ENCODE measurements at places on chromosomes 7 and 10. TPM values are rescaled to one million over a fixed set of nuclear protein-coding genes. Genes with fewer than 3 reads are reported as not detected.

- peaks cover 9% of the 10 kb centered on the region for H3K4me1 ChIP-seq
- no peaks in the 10 kb centered on the region for H3K36me3 ChIP-seq
- DNase-seq, result no peak
- no peaks in the 10 kb centered on the region for H3K27me3 ChIP-seq
- no peak overlapping the region for H3K4me3 ChIP-seq
- no peak overlapping the region for H3K27ac ChIP-seq
Measured at GRCh38 chr7:105719395-105719794, 138.1 kb upstream of the EFCAB10 start.

- no peak for DNase-seq
- H3K27me3 ChIP-seq, result no peaks in the 10 kb centered on the region
- no peaks in the 10 kb centered on the region for H3K36me3 ChIP-seq
- no peak overlapping the region for H3K4me3 ChIP-seq
- no peak overlapping the region for H3K27ac ChIP-seq
Measured at GRCh38 chr7:36034020-36034419, 119.0 kb upstream of the EEPD1 start.

- H3K27me3 ChIP-seq, result no peaks in the 10 kb centered on the region
- no peaks in the 10 kb centered on the region for H3K36me3 ChIP-seq
- no peaks in the 10 kb centered on the region for H3K4me1 ChIP-seq
- H3K27ac ChIP-seq, result no peak overlapping the region
- no peak overlapping the region for H3K4me3 ChIP-seq
- DNase-seq, result no peak
Measured at GRCh38 chr7:107833684-107834106, 30.7 kb upstream of the SLC26A3 start.

ADAP1 gene
- total RNA-seq, result 94.2 TPM

GRCh38 chr10:46319389-46319788 lies 32.6 kb downstream of the ANTXRL start:
- H3K27ac ChIP-seq, result no peak overlapping the region
- H3K4me1 ChIP-seq, result no peaks in the 10 kb centered on the region
- H3K27me3 ChIP-seq, result no peaks in the 10 kb centered on the region
- no peaks in the 10 kb centered on the region for H3K36me3 ChIP-seq
- no peak overlapping the region for H3K4me3 ChIP-seq

PRSS37 gene
- total RNA-seq, result not detected

DNA sequence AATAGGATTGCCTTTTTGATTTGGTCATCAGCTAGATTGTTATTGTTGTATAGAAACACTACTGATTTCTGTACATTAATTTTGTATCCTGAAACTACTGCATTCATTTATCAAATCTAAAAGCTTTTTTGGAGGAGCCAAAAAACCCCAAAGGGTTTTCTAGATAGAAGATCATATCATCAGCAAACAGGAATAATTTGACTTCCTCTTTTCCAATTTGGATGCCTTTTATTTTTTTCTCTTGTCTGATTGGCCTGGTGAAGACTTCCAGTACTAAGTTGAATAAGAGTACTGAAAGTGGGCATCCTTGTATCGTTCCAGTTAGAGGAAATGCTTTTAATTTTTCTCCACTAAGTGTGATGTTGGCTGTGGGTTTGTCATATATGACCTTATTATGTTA lies 10.6 kb upstream of the ENTPD7 start:
- no peaks in the 10 kb centered on the region for H3K27me3 ChIP-seq
- H3K27ac ChIP-seq, result no peak overlapping the region
- no peaks in the 10 kb centered on the region for H3K36me3 ChIP-seq
- no peak for DNase-seq
- no peaks in the 10 kb centered on the region for H3K4me1 ChIP-seq

CRPPA gene
- total RNA-seq, result 3.3 TPM

DNA sequence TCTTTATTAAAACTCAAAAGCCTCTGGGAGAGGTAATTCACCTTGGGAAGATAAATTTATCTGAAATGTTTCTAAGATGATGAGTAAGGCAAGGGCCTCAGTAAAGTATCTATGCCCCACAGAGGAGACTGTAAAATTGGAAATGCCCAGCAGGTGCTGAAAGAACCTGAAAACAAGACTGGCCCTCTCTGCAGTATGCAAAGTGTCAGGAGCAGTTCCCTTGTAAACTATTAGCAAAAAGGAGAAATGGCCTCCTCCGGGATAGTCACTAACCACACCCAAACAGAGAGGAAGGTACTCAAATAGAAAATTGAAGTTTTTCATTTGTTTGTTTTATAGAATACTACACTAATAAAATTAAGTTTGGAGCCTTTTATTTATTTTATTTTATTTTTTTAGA lies 81.2 kb downstream of the FZD1 start:
- no peaks in the 10 kb centered on the region for H3K36me3 ChIP-seq
- H3K4me1 ChIP-seq, result peaks cover 11% of the 10 kb centered on the region
- H3K4me3 ChIP-seq, result no peak overlapping the region
- no peak for DNase-seq
- no peak overlapping the region for H3K27ac ChIP-seq

DNA sequence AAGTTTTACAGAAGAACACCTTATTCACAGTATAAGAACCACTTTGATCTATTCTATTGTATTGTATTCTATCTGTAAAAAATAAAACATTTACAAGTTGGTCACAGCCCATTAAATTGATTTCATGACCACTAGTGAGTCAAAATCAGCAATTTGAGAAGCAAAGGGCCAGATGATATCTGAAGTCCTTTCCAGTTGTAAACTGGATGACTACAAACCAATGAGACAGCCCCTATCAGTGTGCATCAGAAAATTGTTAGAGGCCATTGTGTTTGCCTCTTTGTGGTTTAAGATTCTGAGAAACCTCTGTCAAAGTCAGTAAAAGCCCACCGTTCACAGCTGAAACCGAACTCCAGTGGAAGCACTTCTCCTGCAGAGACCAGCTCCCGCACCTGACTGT lies 54.8 kb downstream of the TBXAS1 start:
- DNase-seq, result peak; percentile 39
- no peak overlapping the region for H3K27ac ChIP-seq
- H3K36me3 ChIP-seq, result no peaks in the 10 kb centered on the region
- H3K4me3 ChIP-seq, result no peak overlapping the region

GRCh38 chr7:5429253-5429856 lies 5.7 kb upstream of the TNRC18 start:
- peak overlapping the region; percentile 93 for H3K4me3 ChIP-seq
- no peaks in the 10 kb centered on the region for H3K36me3 ChIP-seq
- DNase-seq, result no peak
- H3K4me1 ChIP-seq, result peaks cover 39% of the 10 kb centered on the region
- no peaks in the 10 kb centered on the region for H3K27me3 ChIP-seq

GDF2 gene
- total RNA-seq, result not detected

DNA sequence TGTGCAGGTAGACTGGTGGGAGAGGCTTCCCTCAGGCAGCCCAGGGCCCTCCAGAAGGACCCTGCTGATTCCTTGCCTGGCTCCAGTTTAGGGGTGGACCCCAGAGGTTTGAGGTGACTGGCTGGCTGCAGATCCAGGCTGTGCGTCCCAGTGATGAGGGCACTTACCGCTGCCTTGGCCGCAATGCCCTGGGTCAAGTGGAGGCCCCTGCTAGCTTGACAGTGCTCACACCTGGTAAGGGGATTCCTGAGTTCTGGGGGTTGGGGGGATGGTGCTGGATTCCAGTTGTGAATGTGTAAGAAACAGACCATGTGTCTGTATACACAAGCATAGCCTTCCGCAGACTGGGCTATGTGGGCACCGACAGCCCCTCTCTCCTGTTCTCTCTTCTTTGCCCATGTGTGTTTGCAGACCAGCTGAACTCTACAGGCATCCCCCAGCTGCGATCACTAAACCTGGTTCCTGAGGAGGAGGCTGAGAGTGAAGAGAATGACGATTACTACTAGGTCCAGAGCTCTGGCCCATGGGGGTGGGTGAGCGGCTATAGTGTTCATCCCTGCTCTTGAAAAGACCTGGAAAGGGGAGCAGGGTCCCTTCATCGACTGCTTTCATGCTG lies 2.7 kb downstream of the KAZALD1 start:
- no peak overlapping the region for H3K4me3 ChIP-seq
- H3K27ac ChIP-seq, result no peak overlapping the region
- H3K27me3 ChIP-seq, result peaks cover 58% of the 10 kb centered on the region
- no peak for DNase-seq

DNA sequence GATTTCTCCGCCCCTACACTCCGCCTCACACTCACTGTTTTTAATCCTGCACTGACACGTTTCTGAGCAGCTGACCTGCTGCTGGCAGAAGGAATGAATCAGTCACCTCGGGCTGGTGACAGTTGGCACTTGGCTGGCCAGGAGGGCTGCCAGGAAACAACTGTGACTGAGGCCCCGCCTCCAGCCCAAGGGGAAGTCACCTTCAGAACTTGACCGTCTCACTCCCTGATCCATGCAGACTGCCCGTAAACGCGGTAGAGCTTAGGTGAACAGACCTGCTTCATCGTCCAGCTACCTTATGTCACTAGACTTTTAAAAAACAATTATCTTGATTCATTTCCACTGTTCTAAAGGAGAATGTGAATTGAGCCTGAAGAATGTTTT lies 107.5 kb downstream of the DOCK1 start:
- H3K36me3 ChIP-seq, result no peaks in the 10 kb centered on the region
- DNase-seq, result no peak
- H3K4me1 ChIP-seq, result peaks cover 15% of the 10 kb centered on the region
- H3K27ac ChIP-seq, result no peak overlapping the region
- no peaks in the 10 kb centered on the region for H3K27me3 ChIP-seq

DNA sequence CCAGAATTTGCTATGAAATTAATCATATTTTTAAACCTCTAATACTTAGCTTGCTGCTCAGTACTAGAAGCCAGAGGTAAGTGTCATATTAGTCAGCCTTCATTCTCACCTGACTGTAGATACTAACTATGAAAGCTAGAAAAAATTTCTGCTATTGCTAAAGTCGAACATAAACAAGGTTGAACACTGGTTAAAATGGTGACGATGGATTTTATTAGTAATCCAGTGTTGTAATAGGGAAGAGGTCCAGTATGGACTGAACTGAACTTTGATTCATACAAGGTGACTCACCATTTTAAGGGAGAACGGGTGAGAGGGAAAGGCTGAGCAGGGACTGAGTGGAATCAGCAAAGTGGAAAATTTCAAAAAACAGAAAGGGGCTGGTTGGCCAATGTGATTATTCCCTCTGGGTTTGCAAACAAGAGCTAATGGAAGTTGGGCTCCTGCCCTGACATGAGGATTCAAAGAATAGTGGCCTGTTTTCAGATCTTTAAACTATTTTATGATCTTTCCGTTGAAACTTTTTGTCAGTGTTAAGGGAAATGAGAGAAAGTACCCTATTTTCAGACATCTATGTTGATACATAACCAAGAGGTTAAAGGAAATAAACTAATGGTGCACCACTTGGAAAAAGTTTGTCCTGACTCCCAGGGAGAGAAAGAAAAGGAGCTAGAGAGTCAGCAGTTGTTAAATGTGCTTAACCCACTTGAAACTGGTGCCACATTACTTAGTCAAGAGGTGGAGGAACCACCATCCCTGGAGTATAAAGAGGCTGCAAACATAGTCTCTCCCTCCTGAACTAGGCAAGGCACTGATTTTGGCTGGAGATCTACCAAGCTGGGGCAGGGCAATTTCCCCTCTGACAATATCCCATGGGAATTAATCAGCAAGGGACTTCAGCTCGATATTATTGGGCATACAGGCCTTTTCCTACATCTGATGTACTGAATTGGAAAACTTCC lies 15.3 kb upstream of the AKR1C1 start:
- H3K27me3 ChIP-seq, result no peaks in the 10 kb centered on the region
- H3K36me3 ChIP-seq, result no peaks in the 10 kb centered on the region
- peak overlapping the region; percentile 77 for H3K27ac ChIP-seq
- DNase-seq, result no peak
- H3K4me1 ChIP-seq, result peaks cover 56% of the 10 kb centered on the region
- no peak overlapping the region for H3K4me3 ChIP-seq

- H3K4me1 ChIP-seq, result no peaks in the 10 kb centered on the region
- no peak for DNase-seq
- H3K27ac ChIP-seq, result no peak overlapping the region
- no peak overlapping the region for H3K4me3 ChIP-seq
- H3K36me3 ChIP-seq, result peaks cover 77% of the 10 kb centered on the region
Measured at GRCh38 chr7:157253850-157254249, 83.0 kb upstream of the DNAJB6 start.

- H3K36me3 ChIP-seq, result no peaks in the 10 kb centered on the region
- peaks cover 13% of the 10 kb centered on the region for H3K4me1 ChIP-seq
- H3K27ac ChIP-seq, result no peak overlapping the region
- no peak for DNase-seq
- H3K4me3 ChIP-seq, result no peak overlapping the region
Measured at GRCh38 chr7:78345979-78346378, 547.4 kb downstream of the PHTF2 start.

DNA sequence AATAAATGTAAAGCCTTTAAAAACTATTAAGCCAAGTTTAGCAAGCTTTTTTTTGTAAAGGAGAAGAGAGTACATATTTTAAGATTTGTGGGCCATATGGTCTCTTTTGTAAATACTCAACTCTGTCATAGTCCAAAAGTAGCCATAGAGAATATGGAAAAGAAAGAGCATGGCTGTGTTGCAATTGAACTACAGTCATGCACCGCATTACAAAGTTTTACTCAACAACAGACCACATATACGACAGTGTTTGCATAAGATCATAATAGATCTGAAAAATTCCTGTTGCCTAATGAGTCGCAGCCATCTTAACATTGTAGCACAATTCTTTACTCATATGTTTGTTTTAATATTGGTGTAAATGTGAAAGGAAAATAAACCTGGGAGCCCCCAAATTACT lies 440.8 kb downstream of the HTR7 start:
- H3K4me3 ChIP-seq, result no peak overlapping the region
- DNase-seq, result no peak
- H3K4me1 ChIP-seq, result no peaks in the 10 kb centered on the region
- no peaks in the 10 kb centered on the region for H3K36me3 ChIP-seq

DNA sequence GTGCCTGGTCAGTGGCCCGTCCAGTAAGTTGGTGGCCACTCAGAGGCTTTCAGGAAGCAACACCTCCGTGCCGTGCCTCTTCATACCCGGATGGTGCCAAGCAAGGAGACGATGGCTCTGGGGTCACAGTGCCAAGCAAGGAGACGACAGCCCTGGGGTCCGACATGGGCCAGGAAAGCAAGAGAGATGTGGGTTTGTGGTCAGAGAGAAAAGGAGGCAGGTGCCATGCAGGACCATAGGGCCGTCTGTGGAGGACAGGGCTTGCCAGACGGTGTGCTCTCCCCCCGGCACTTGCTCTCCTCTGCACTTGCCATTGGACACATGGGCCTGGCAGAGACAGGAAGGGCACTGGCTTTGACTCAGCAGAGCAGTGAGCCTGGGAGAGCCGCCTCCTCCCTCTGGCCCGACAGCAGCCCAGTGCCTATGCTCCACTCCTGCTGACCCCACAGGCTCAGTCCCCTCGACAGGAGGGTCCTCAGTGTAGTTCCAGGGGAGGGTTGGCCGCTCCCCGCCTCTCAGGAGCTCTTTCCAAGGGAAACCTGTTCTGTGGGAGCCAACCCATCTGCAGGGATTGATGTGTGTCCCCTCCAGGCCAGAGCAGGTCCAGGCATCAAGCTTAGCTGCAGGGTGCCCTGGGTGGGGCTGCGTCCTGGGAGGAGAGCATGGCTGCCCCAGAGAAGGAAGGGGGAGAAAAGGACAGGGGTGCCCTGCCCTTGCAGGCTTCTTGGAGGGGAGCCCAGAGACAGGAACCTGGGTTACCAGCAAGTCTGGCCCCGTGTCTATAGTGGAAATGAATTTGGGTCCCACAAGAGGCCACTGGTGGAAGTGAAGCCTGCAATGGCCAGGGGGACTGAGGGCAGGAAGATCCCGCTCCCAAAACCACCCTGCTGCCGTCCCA lies 7.6 kb upstream of the CALML5 start:
- no peaks in the 10 kb centered on the region for H3K36me3 ChIP-seq
- no peak for DNase-seq
- H3K4me1 ChIP-seq, result no peaks in the 10 kb centered on the region
- no peak overlapping the region for H3K4me3 ChIP-seq
- H3K27ac ChIP-seq, result peak overlapping the region; percentile 60

- no peaks in the 10 kb centered on the region for H3K27me3 ChIP-seq
- H3K4me1 ChIP-seq, result no peaks in the 10 kb centered on the region
- no peak for DNase-seq
- no peaks in the 10 kb centered on the region for H3K36me3 ChIP-seq
Measured at GRCh38 chr10:32065856-32066255, 9.6 kb upstream of the KIF5B start.
